Activated gamma-delta T cell (primary cell): ENCODE measurements at places on chromosomes 5 and 9.

DNA sequence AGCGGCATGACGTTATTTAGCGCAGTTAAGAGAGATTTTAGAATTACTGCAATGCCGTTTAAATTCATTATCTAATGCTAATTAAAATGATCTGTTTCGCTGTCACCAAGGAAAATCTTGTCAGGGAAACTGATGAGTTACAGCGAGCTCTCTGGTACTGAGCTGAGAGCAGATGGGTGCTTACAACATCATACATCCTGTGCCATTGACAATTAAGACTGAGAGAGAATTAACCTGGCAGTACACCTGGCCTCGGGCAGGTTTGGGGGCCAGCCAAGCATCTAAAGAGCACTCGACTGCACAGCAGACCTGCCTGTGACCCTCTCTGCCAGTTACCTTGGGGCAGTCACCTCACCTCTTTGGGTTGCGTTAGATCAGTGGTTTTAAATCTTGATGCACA, 55.0 kb downstream of the PUM3 start:
- DNase-seq: no peak

- DNase-seq: no peak
Measured at GRCh38 chr9:116877072-116877471, 190.0 kb downstream of the TRIM32 start.

- no peak for DNase-seq
Measured at GRCh38 chr5:51810592-51810991, 427.3 kb downstream of the ISL1 start.

DNA sequence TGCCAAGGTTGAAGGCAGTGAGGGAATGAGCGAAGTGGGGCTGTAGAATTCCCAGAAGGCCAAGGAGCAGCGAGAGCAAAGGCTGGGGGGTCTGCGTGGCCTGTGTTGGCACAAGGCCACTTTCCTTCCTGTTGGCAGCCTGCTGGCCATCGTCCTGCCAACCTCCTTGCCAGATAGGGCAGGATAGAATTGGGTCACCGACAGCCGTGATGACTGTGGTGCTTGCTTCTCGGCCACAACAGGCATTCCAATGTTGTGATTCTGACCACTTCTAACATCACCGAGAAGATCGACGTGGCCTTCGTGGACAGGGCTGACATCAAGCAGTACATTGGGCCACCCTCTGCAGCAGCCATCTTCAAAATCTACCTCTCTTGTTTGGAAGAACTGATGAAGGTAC, 18.9 kb downstream of the TRIP13 start:
- no peak for DNase-seq

DNA sequence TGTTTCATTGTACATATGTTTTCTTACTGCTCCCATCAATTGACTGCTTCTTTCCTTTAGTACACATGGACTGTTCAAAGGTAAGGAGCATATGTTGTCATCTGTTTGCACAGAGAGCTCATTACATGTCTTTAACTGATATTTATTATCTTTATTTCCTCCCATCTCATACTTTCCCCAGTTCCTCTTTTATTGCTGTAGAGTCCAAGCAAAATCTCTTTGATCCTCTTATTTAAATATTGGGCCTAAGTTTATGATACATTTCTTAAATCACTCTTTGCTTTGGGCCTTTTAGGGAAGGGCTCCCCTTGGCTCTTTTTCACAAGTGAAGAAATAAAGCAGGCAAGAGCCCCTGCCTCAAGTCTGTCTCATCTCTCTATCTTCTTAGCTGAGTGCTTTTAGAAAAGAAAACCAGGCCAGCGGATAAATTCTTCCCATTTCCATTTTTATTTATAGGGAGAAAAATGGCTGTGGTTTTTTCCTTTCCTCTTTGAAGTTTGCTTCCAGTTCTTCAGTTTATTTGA, 152.4 kb downstream of the DOCK2 start:
- DNase-seq: no peak

- no peak for DNase-seq
Measured at GRCh38 chr5:118592229-118593002, 395.9 kb downstream of the DTWD2 start.

GRCh38 chr9:92679413-92680165, 9.7 kb upstream of the IPPK start:
- DNase-seq: no peak

- no peak for DNase-seq
Measured at GRCh38 chr9:127697575-127697974, 9.2 kb upstream of the CFAP157 start.

DNA sequence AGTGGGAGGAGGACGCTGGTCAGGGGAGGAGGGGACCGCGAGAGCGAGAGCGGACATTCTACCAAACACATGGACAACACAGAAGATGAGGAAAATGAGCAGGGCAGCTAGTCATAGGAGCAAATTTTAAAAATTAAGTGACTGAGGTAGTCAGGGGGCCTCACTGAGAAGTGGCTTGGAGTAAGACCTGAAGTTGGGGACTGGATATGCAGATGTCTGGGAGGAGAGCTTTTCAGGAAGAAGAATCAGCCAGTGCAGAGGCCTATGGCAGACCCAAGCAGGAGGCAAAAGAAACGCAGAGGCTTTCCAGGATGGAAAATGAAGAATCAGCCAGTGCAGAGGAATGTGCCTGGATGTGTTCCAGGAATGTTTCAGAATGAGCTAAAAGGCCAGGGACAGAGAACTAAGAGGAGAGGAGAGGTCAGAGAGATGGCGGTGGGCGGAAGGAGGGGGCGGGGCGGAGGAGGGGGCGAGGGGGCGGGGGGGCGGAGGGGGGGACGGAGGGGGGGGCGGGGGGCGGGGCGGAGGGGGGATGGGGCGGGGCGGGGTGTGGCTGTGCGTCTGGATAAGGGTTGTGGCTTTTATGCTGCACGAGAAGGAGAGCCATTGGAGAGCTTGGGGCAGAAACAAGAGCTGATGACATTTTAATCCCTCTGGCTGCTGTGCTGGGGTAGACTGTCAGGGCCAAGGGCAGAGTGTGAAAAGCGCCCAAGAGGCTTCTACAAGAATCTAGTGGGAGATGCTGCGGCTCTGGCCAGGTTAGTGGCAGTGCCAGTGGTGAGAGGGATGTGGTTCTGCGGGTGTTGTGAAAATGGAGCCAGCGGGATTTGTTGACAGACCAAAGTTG, 129.6 kb downstream of the KCNIP1 start:
- DNase-seq: no peak

GRCh38 chr5:151007430-151008209, 12.8 kb upstream of the GPX3 start:
- DNase-seq: no peak

DNA sequence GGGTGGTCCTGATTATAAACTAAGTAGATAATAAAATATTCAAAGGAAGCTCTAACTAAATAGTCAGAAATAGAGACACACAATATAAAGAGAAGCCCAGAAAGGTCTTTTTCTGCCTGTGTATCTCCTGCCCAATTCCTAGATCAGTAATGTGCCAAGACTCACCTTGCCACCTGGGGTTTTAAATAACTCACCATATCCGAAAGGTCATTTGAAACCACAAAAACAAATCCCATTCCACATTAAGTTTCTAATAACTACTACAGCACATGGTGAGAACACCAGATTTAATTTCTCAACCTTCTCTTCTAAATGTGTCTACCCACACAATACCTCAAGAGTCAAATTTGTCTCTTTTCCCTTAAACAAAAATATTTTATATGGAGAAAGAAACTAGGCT, 75.2 kb downstream of the ZNF608 start:
- DNase-seq: no peak

DNA sequence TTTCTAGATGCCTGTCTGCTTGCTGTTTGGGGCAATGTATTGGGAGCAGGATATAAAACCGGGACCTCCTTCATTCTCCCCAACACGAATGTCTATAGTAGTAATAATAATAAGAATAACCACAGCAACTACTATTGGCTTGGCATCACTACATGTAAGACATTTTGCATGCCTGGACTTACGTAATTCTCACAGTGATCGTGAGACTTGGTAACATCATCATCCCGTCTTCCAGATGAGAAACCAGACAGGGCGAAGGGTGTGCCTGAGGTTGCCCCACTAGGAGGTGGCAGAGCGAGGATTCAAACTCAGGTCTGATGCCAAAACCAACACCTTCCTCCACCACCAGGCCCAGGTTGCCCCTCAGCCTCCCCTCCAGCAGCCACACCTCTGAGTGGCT, 185.1 kb downstream of the RGS3 start:
- no peak for DNase-seq

GRCh38 chr5:168467755-168468330, 18.4 kb upstream of the RARS1 start:
- DNase-seq: no peak

GRCh38 chr5:111942661-111943401, 185.8 kb upstream of the NREP start:
- DNase-seq: no peak

- DNase-seq: no peak
Measured at GRCh38 chr5:55427157-55427556, 107.6 kb downstream of the PLPP1 start.

DNA sequence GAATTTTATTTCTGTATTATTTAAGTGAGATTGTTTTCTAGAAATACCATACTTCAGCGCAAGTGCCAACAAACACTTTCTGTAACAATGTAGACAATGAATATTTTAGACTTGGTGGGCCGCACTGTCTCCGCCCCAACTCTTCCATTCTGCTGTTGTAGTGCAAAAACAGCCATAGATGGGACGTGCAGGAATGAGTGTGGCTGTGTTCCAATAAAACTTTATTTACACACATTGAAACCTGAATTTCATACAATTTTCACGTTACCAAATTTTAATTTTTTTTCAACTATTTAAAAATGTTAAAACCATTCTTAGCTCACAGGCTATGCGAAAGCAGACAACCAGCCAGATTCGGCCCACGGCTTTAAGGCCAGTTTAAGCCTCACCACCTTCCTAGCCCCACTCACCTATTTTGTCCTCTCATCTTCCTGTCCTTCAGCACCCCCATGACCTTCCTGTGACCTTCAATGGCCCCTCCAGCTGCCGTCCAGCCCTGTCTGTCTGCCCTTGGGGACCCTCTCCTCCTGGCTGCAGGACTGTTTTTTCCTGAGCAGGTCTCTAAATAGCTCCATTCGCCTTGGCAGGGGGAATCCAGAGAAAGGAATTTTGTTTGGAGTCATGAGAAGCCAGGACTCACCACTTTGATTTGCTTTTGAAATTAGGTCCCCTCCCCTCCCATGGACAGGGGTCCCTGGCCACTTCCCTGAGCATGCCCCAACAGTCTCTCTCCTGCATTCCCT, 11.2 kb upstream of the ANXA6 start:
- no peak for DNase-seq

- no peak for DNase-seq
Measured at GRCh38 chr9:35690614-35691333, 1.0 kb upstream of the TPM2 start.

DNA sequence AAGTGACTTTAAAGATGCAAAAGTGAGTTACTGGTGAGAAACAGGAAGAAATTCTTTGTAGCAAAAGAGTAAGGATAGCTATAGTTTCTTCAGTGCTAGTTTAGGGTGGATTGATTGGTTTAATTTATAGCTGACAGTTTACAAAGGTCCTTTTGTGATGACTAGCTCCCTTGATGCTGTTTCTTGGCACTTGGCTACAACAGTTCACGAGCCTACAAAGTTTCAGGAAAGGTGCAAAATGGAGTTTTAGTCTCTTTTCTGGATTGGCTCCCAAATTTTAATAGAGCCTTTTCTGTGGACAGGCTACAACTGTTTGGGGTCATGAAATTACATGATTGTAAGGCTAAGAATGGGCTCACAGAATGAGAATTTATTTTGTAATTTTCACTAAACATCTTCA, 40.9 kb upstream of the BNIP1 start:
- DNase-seq: no peak

DNA sequence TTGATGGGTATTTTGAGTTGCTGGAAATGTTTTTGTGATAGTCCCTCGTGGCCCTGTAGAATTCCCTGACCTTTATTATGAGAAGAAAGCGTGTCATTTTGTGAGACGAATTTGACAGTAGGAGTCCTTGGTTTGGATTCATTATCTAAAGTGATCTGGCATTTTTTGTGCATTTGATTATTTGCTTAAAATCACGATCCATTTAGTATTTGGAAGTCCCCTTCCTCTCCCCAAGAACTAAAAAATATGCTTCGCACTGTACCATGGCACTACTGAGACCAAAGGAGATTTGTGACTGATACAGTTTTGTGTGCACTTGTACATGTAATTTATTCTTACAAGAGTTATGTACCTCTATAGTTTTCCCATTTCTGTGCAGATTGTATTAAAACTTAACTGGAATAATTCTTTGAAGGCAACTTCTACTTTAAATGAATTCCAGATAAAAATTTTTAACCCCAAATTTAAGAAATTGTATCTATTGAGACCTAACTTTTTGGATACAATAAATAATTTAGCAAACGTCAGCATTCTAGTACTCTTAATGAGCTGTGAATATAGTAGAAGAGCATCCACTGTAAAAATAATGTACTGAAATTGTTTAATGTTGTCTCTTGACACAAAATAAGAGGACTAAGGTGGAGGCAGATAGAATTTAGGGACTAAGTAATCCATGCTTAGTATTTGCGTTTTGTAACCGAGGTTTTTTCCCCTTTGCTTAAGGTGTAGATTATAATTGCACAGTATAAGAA, 2.1 kb downstream of the MAP3K1 start:
- no peak for DNase-seq

DNA sequence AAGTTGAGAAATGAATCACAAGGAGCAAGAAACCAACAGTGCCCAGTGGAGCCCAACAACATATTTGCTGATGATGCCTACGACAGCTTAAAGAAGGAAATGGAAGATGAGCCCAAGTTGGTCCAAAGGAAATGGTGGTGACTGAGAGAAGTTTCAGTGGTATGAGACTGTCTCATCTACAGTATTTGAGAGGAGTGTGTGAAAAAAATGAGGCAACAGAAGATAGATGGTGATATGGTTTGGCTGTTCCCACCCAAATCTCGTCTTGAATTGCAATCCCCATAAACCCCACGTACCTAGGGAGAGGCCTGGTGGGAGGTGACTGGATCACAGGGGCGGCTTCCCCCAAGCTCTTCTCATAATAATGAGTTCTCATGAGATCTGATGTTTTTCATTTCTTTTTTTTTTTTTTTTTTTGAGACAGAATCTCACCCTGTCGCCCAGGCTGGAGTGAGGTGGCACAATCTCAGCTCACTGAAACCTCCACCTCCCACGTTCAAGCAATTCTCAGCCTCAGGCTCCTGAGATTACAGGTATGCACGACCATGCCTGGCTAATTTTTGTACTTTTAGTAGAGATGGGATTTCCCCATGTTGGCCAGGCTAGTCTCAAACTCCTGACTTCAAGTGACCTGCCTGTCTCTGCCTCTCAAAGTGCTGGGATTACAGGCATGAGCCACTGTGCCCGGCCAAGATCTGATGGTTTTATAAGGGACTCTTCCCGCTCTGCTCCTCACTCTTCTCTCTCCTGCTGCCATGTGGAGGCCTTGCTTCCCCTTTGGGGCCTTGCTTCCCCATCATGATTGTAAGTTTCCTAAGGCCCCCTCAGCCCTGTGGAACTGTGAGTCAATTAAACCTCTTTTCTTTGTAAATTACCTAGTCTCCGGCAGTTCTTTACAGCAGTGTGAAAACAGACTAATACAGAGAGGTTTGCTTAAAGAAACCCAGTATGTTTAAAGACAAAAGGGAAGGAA, 30.2 kb downstream of the EFCAB9 start:
- no peak for DNase-seq

DNA sequence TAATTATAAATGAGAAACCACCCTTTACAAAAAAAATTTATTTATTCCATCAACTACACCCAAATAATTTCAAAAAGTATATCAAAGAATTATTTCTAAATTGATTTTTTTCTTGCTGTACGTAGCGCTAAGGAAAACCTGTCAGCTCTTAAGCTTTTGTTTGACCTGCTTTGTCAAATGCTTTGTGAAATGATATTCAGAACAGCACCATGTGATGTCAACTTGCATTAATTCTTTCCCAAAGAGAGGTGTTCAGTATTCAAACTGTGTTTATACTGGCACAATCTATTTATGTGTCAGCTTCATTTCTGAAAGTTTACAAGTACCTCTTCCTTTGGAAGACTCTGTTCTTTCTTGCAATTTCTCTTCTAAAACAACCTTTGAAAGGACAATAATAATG, 12.0 kb upstream of the ARSB start:
- DNase-seq: no peak
